ENCODE measurements at places on chromosomes 13 and 19.

- no peak for DNase-seq
Measured at GRCh38 chr13:27130223-27130978, 41.2 kb downstream of the USP12 start.

DNA sequence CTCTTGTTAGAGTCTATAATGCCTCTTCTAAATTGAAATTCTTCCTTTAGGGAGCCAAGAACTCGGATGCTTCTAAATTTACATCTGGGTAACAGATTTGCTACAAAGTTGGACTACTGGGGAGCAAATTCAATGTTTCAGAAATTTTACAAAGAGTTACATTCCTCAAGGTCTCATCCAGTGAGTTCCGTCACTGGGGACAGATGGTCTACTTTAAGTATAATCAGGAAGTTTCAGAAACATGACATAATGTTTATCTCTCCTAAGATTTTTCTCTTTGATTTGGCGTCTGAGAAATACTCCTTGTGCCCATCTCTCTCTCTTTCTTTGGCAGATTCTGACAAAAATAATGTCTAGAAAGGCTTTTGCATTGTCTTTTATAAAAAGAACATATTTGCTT, 81.5 kb upstream of the MBNL2 start:
- DNase-seq: no peak

DNA sequence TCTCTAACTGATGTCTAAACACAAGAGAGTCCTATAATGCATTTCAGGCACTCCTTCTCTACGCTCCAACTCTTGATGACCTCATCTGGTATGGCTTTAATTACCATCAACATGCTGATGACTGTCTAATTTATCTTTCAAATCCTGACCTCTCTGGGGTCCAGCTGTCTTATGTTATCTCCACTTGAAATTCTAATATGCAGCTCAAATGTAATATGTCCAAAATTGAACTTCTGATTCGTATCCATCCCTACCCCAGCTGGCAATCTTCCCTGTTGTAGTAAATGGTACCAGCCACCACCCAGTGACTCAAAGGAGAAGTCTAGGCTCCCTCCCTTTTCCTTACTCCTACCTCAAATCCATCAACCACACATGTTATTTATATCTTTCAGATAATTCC, 288.0 kb upstream of the SLC10A2 start:
- no peak for DNase-seq

- DNase-seq: no peak
Measured at GRCh38 chr19:51146751-51147150, 4.7 kb downstream of the SIGLEC7 start.

GRCh38 chr13:96490496-96490989, 400.6 kb downstream of the HS6ST3 start:
- DNase-seq: no peak

GRCh38 chr13:108741930-108742329, 112.5 kb downstream of the MYO16 start:
- DNase-seq: no peak

- DNase-seq: no peak
Measured at GRCh38 chr13:81927347-81927746, 1586.4 kb upstream of the SPRY2 start.
